A549 treated with dexamethasone at 1 μM for 4 hours (cell line): ENCODE measurements at places on chromosomes 2 and 18. TPM values are rescaled to one million over a fixed set of nuclear protein-coding genes. Genes with fewer than 3 reads are reported as not detected.

WNT10A gene
- 0.05 to 0.08 TPM (median 0.06 TPM) in 5 replicates for total RNA-seq

TRABD2A gene
- total RNA-seq: 11.2 to 16.2 TPM (median 14.5 TPM) in 5 replicates

OXER1 gene
- not detected in 5 replicates for total RNA-seq

SPR gene
- total RNA-seq: 94.4 to 129 TPM (median 113 TPM) in 5 replicates

VPS54 gene
- 13.9 to 17.4 TPM (median 16.2 TPM) in 5 replicates for total RNA-seq

ACTG2 gene
- 0.18 to 0.45 TPM (median 0.28 TPM) in 5 replicates for total RNA-seq

KCNG2 gene
- total RNA-seq: not detected in 5 replicates

POTEJ gene
- not detected in 5 replicates for total RNA-seq

AQP12A gene
- not detected in 5 replicates for total RNA-seq

SRD5A2 gene
- total RNA-seq: 0.02 to 0.05 TPM (median 0.02 TPM) in 5 replicates

WDSUB1 gene
- 7.8 to 9.3 TPM (median 8.2 TPM) in 5 replicates for total RNA-seq

REEP1 gene
- total RNA-seq: 0.89 to 1.6 TPM (median 1.2 TPM) in 5 replicates

PLGLB2 gene
- total RNA-seq: 0.11 to 0.37 TPM (median 0.18 TPM) in 3 of 5 replicates, not detected in the others

ANO7 gene
- total RNA-seq: 1.7 to 2.1 TPM (median 1.9 TPM) in 5 replicates

LAMA3 gene
- 45.2 to 74.1 TPM (median 63.0 TPM) in 5 replicates for total RNA-seq

GALR1 gene
- total RNA-seq: not detected in 5 replicates

CRYGC gene
- not detected in 5 replicates for total RNA-seq

IGFBP5 gene
- 0.18 to 0.27 TPM (median 0.23 TPM) in 5 replicates for total RNA-seq

PTPRM gene
- 24.5 to 44.8 TPM (median 37.2 TPM) in 5 replicates for total RNA-seq

VWA3B gene
- total RNA-seq: 0.12 to 0.24 TPM (median 0.19 TPM) in 3 of 5 replicates, not detected in the others

NYAP2 gene
- total RNA-seq: 0.02 to 0.04 TPM (median 0.03 TPM) in 4 of 5 replicates, not detected in the other

SULT1C4 gene
- not detected in 5 replicates for total RNA-seq

NFE2L2 gene
- total RNA-seq: 38.5 to 44.1 TPM (median 40.8 TPM) in 5 replicates

TMEM178A gene
- 0.12 to 0.21 TPM (median 0.15 TPM) in 4 of 5 replicates, not detected in the other for total RNA-seq

MC5R gene
- total RNA-seq: not detected in 5 replicates

SLC39A10 gene
- total RNA-seq: 15.2 to 23.4 TPM (median 21.6 TPM) in 5 replicates

LAMA1 gene
- total RNA-seq: 0.01 to 0.21 TPM (median 0.09 TPM) in 5 replicates

HOXD12 gene
- total RNA-seq: not detected in 5 replicates

ACMSD gene
- total RNA-seq: not detected in 5 replicates

KCNIP3 gene
- total RNA-seq: 1.5 to 2.3 TPM (median 1.8 TPM) in 5 replicates

PLCD4 gene
- 0.14 to 0.46 TPM (median 0.28 TPM) in 5 replicates for total RNA-seq

ITPRIPL1 gene
- not detected in 5 replicates for total RNA-seq

SLC9A4 gene
- total RNA-seq: not detected in 5 replicates

TMEM131 gene
- 11.1 to 18.2 TPM (median 16.2 TPM) in 5 replicates for total RNA-seq

TNFRSF11A gene
- 5.1 to 10.2 TPM (median 8.3 TPM) in 5 replicates for total RNA-seq

SOX11 gene
- total RNA-seq: not detected in 5 replicates

PRKAG3 gene
- total RNA-seq: 0.04 TPM in 1 of 5 replicates, not detected in the others

CPLX4 gene
- total RNA-seq: not detected in 5 replicates

ZAP70 gene
- total RNA-seq: 0.09 to 0.19 TPM in 2 of 5 replicates, not detected in the others

RGPD3 gene
- total RNA-seq: 0.14 to 0.25 TPM (median 0.16 TPM) in 5 replicates

IL1R2 gene
- total RNA-seq: 0.91 to 2.1 TPM (median 1.3 TPM) in 5 replicates

FNDC4 gene
- total RNA-seq: 3.8 to 5.3 TPM (median 4.5 TPM) in 5 replicates

VAMP8 gene
- 13.9 to 21.4 TPM (median 15.6 TPM) in 5 replicates for total RNA-seq

KIAA2012 gene
- total RNA-seq: not detected in 5 replicates

ACVR1C gene
- total RNA-seq: 0.01 to 0.05 TPM (median 0.05 TPM) in 3 of 5 replicates, not detected in the others
